ENCODE measurements at places on chromosomes 13 and 19.

DNA sequence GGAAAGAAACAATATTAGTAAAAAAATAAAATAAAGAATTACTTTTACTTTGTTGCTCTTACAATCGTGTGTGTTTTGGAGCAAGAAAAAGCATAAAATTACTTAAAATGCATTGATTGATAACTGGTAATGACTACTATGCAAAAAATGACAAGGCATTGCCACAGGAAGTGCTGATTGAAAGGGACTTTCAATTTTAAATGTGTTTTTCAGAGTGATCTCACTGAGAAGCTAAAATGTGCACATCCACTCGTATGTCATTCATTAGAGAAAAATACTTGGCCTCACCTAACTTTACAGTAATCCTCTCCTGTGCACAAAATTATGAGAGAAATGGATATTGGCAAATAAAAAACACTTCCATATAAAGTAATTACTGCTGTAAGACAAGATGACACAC is 934.9 kb downstream of the SLITRK6 start:
- no peak for DNase-seq

DNA sequence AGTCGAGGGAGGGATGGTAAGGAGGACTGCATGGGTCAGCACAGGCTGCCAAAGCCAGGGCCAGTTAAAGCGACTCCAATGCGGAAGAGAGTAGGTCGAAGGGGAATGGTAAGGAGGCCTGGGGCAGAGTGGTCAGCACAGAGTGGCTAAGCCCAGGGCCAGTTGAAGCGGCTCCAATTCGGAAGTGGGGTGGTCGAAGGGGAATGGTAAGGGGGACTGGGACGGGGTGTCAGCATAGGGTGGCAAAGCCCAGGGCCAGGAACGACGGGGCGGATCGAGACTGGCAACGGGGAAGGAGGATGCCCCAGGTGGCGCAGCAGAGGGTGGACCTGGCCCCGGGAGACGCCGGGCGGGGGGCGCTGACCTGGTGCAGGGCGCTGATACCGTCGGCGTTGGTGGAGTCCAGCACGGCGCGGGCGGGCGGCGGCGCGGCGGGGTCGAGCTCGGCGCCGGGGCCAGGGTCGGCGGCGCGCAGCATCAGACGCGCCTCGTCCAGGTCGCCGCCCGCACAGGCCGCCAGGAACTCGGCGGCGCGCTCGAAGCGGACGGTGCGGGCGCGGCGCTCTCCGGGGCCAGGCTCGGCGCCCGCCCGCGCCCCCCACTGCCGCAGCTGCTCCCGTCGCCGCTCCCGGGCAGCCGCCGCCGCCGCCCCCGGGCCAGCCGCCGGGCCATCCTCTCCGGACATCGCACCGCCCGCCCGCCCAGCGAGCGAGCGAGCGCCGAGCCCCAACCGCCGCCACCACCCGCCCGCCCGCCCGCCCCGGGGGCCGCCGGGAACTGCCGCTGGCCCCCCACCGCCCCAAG is at the start of gene PPP1R12C:
Gene PPP1R12C (minus strand): TSS at position 779 of the 804 bp plus-strand sequence. CDS start 94 bp downstream, at position 685.
- peak; percentile 18 for DNase-seq

DNA sequence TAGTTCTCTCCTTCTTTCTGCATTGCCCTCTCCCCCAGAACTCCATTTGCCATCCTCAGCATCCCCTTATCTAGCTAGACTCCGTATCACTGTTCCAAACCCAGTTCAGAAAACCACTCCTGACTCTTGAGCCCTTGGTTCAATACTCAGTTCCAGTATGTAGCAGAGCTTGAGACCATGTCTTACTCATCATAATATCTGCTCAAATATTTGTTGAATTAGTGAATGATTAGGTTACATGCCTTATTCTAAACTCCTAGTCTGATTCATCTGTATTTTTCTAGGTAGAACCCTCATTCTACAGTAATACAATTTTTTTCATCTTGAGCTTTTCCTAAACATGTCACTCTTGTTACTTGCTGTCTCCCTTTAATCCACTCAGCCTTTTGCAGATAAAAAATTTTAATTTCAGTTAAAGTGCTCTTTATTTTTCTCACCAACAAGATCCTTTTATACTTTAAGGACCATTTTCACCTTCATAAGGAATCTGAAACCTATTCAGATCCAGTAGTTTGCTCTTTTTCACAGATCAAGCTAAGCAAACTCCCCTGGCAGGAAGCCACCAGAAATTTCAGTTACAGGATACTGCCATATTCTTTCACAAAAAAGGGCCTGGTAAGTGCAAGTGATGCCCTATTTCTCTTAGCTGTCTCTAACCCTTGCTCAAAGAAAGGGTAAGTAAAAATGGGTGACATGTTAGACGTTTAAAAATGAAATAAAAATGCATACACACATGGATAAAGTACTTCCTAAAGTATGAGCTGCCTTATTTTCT is 23.1 kb upstream of the INTS6 start:
- no peak for DNase-seq

DNA sequence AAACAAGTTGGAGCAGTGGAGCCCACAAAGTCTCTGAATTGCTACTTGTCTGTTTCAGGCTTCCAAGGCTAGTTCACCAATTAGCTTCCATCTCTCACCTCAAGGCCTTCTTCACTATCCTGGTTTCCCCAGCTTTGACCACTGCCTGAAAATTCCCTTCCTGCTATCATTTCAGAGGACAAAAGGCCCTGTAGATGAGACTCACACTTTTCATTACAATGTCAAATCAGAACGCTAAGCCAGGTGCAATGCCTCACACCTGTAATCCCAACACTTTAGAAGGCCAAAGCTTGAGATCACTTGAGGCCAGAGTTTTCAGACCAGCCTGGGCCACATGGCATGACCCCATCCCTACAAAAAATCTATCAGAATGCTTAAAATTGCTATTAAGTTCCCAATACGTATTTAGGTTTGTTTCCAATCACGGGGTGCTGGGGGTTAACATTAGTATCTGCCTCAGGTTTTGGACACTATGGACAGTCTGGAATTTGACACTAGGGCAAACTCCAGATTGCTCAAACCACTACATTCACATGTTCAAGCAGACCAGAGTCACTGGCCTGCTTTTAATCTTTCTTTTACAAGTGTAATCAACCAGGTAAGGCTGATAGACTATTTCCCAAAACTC is 5.5 kb downstream of the TPT1 start:
- no peak for DNase-seq

DNA sequence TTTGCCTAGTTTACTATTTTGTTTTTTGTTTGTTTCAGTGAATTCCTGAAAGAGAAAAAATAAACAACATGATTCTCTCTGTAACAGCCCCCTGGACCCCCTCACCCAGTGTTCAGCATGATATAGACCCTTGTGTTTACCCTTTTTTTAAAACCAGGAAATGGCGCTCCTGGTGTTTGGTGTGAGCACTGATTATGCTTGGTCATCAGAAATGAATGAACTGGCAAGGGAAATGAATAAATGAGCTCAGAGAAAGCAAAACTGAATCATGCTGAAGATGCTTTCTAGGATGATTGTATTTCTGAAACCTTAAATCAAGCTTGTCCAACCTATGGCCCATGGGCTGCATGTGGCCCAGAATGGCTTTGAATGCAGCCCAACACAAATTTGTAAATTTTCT is 22.1 kb downstream of the WASF3 start:
- no peak for DNase-seq

- DNase-seq: peak; percentile 79
Observed at GRCh38 chr19:42295831-42296525, 6.0 kb upstream of the PRR19 start.

GRCh38 chr13:31947105-31947504 is 84.5 kb upstream of the FRY start:
- no peak for DNase-seq

- no peak for DNase-seq
Observed at GRCh38 chr13:38494445-38494844, 144.8 kb downstream of the UFM1 start.

GRCh38 chr13:46620029-46620428 is 67.1 kb downstream of the LRCH1 start:
- DNase-seq: no peak

- no peak for DNase-seq
Observed at GRCh38 chr19:504616-505015, 2.7 kb upstream of the TPGS1 start.

GRCh38 chr13:72700509-72700908 is 26.9 kb downstream of the MZT1 start:
- DNase-seq: no peak

DNA sequence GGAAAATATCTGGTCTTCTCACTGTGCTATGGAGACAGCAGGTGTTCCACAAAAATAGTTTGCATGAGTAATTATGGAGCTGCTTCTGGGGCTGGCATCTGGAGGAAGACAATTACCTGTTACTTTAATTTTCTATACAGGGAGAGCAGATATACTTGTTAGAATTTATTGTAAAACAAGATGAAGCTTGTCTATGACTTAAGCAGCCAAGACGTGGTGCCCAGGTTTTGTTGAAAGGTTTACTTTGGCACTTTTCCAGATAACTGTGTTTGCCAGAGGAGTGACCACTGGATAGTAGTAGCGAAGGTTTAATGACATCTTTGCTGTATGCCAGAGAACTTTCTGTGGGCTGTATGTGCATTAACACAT is 134.5 kb upstream of the KL start:
- no peak for DNase-seq

DNA sequence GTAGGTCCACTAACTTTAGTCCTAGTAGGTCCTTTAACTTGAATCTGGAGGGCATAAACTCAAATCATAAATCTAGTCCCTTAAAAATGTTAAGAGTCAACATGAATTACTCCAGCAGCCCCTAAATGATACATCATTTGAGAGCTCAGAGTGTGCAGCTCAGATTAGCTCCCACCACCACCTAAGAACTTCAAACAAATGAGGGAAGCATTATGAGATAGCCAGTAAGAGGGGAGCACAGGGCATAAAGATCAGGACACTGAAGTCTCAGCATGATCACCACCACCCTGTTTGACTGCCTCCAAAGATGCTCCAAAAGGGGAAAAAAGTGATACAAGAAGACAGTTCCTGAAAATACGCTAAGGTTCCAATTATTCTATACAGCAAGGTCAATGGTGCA is 5.7 kb downstream of the PROSER1 start:
- no peak for DNase-seq

- no peak for DNase-seq
Observed at GRCh38 chr13:33031277-33031676, 15.1 kb downstream of the KL start.

DNA sequence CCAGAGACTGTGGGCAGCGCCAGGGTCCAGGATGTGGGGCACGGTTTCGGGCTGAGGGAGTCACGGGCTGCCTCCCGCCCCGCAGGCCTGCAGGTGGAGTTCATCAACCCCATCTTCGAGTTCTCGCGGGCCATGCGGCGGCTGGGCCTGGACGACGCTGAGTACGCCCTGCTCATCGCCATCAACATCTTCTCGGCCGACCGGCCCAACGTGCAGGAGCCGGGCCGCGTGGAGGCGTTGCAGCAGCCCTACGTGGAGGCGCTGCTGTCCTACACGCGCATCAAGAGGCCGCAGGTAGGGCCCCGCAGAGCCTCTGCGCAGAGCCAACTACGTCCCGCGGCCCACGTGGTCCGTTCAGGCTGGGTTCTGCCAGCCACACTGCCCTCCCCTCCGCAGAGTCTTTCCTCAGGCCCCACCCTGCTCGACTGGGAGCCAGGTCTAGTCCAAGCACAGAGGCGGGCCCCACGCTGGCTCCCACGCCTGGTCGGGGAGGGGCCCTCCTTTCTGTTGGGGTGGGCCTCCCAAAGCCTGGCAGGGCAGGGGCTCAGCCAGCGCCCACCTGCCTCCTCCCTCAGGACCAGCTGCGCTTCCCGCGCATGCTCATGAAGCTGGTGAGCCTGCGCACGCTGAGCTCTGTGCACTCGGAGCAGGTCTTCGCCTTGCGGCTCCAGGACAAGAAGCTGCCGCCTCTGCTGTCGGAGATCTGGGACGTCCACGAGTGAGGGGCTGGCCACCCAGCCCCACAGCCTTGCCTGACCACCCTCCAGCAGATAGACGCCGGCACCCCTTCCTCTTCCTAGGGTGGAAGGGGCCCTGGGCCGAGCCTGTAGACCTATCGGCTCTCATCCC is 2.0 kb upstream of the POLD1 start:
- DNase-seq: no peak

GRCh38 chr13:35695448-35695770 is 218.9 kb upstream of the MAB21L1 start:
- DNase-seq: no peak

GRCh38 chr19:548886-549830 is 5.3 kb downstream of the GZMM start:
- no peak for DNase-seq

- DNase-seq: no peak
Observed at GRCh38 chr19:54422136-54422535, 6.9 kb downstream of the TTYH1 start.

GRCh38 chr19:28307487-28307886 is 905.5 kb downstream of the UQCRFS1 start:
- DNase-seq: no peak

- DNase-seq: no peak
Observed at GRCh38 chr19:50646074-50646807, 3.0 kb upstream of the C19orf81 start.

- DNase-seq: no peak
Observed at GRCh38 chr19:29089315-29089870, 123.6 kb downstream of the UQCRFS1 start.

DNA sequence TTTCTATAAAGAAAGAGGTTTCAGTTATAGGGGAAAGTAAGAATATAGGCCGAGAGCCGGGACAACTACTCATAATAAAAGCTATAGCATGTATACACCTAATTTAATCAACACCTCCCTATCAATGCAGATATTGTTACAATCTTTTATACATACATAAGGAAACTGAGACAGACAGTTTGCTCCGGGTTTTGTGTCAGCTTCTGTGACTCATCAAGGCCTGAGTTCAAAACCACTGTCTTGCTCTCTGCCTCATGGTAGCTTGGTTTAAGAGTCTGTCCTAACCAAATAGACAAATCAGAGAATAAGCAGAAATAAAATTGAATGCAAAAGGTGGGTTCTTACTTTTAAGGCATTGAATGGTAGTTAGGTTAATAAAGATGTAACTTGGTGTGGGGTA is 222.9 kb downstream of the GGACT start:
- DNase-seq: no peak

GRCh38 chr19:8147582-8147978 is 1.8 kb downstream of the FBN3 start:
- DNase-seq: no peak

DNA sequence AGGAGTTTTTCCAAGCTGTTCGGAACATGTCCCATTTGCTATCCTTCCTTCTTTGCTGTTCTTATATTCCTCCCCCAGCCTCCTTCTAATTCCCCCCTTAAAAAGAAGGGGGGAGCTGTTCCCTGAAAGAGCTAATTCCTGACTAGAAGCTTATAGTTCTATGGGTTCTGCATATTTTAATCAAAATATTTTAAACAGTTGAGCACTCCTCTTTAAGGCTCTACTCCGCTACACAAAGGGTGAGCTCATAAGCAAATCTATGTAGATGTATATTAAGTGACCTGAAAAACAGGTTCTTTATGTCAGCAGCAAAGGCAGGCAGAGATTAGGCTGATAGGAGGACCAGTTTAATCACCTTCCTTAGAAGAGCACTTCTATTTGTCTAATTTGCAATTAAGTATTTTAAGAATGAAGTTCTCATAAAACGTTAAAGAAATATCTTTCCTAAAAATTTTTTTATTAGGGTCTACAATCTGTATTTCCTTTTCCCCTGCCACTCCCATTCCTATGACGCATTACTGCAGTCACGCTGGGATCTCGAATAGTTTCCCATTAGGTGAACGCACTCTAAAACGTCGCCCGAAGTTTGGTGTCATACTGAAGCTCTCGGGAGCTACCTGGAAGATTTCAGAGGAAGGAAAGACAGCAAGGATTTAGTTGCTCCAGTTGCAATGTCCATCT is 5.2 kb downstream of the EFNB2 start:
- no peak for DNase-seq

GRCh38 chr19:16118489-16119033 is 6.9 kb downstream of the RAB8A start:
- no peak for DNase-seq

Measured in central memory CD4-positive, alpha-beta T cell (primary cell).